ENCODE measurements at places on chromosomes 5 and 9.
A peak's percentile ranks its signal among the peaks of the same experiment; 100 is the strongest.

GRCh38 chr5:135999406-136000139 lies 29.2 kb upstream of the TGFBI start:
- DNase-seq = no peak

- no peak for DNase-seq
Observed at GRCh38 chr9:87844506-87844905, 38.2 kb upstream of the SPATA31E1 start.

DNA sequence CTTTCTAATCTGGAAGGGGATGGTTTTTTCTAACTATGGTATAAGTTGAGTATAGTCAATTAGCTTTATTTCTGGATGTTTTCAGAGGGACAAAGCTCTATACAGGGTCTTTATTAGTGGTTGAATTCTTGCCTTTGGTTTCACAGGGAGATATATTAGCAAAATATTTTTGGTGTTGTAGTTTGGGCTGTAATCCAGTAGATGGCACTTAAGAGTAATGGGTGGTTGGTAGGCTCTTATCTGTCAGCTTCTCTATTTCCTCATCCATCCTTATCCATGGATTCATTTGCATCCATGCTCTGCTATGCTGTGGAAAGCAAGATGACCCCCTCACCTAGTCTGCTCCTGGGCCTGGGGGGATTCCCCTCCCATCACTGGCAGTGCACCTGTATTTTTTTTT lies 363.6 kb upstream of the CYLC2 start:
- DNase-seq = no peak

DNA sequence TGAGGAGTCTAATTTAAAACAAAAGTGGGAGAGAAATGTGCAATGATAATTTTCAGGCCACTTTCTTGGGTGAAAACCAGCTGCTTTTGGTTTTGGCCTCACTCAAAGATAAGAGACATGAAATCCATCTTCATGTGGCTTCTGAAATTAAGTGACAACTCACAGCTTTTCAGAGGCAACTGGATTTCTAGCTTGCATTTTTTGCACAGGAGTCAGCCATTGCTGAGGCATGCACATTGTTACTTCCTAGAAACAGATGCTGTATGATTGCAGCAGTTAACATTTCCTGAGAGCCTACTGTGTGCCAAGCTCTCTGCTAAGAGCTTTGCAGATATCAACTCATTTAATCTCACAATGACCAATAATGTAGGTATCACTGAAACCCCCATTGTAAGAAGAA lies 562.6 kb downstream of the NR2F1-AS1 start:
- DNase-seq = no peak

- DNase-seq = peak; percentile 48
Observed at GRCh38 chr9:114339130-114339908, 9.7 kb downstream of the ORM2 start.

GRCh38 chr9:35044071-35044470 lies 28.4 kb downstream of the VCP start:
- DNase-seq = no peak

- peak; percentile 33 for DNase-seq
Observed at GRCh38 chr5:159412284-159413046, 82.2 kb upstream of the IL12B start.

DNA sequence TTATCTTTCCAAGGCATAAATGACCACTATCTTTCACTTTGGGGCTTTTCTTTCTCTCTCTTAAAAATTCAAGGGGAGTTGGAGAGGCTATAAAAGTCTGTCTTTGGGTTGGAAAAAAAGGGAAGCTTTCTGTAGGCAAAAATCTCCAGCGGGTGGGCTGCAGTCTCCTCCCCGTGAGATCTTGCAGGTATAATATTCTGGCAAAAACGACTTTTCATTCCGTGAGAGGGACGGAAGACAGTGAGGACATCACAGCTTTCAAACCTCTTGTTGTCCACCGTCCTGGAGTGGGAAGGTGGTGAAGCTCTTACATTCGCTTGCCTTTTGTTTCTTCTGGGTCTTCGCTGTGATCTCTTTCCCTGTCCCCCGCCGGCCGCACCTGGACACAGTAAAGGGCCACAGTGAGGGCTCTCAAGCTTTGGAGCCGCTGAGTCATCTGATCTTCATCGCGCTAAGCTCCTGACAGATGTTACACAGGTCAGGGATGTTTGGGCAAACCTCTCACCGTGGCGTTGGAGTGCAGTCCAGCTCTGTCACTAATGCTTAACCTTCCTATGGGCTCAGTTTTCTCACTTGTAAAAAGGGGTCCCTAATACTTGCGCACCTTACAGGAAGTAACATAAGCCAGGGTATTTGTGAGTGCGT lies 61.9 kb upstream of the MEGF10 start:
- DNase-seq = no peak

DNA sequence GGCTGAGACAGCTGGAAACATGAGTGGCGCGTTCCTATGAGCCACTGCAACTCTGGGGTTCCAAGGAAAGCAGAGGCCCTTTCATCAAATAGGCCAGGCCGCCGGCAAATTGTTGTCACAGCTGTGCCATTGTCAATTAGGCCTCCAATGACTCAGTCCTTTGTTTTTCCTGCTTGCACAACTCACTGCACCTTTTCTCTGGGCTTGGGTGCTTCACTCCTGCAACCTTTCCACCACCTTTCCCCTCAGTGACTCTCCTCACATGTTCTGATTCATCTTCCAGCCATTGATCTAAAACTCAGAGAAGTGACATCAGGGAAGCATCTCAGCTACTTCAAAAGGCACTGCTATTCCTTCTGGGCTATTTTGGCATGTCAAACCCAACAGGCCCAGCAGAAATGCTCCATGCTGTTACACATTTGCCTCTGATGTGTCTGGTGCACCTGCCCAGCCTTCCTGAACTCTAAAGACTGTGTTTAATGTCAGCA lies 653.7 kb downstream of the NR2F1-AS1 start:
- DNase-seq = no peak

- no peak for DNase-seq
Observed at GRCh38 chr5:164627021-164627420, 1121.6 kb downstream of the MAT2B start.

GRCh38 chr5:82851471-82851870 lies 225.7 kb downstream of the TMEM167A start:
- DNase-seq = no peak

DNA sequence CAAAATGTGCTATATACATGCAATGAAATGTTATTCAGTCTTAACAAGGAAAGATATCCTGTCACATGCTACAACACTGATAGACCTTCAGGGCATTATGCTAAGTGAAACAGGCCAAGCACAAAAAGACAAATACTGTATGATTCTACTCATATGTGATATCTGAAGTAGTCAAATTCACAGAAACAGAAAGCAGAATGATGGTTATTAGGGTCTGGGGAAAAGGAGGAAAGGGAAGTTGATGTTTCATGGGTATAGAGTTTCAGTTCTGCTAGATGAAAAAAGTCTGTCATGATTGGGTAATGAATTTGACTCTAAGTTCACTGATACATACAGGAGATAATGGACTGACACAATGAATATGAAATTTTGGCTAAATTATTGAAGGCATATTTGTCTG lies 11.2 kb upstream of the RIC1 start:
- DNase-seq = no peak

DNA sequence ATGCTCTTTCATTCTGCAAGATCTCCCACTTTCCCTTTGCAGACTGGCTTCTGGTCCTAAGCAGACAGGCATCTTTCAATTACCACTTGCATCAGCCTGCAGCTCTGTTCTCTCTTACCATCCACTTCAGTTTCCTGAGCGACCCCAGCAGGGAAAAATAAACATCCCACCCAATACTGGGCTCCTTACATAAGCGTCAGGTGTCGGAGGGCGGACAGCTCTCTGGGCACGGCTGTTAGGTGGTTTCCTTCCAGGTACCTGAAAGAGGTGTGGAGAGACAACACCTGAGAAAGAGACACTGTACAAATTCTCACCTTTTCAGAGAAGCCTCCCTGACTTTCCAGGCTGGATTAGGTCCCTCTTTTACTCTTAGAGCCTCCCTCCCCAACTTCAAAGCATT lies 145.1 kb upstream of the PANK3 start:
- DNase-seq = no peak

DNA sequence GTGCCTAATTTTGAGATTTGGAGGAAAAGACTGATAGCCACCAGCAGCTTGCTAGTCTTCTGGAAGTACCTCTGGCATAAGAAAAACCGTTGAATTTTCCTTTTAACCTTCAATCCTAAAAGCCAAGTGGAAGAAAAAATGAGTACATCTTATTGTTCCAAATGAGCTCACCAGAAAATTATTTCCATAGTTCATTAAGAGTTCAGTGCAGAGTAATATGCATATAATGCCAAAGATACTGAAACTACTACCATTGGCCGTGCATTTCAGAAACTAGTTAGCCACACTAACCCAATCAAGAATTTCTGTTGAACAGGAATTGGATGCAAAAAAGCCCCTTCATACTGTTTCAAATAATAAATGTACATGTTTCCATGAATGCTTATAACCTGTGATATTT lies 607.9 kb downstream of the KCTD16 start:
- DNase-seq = no peak

DNA sequence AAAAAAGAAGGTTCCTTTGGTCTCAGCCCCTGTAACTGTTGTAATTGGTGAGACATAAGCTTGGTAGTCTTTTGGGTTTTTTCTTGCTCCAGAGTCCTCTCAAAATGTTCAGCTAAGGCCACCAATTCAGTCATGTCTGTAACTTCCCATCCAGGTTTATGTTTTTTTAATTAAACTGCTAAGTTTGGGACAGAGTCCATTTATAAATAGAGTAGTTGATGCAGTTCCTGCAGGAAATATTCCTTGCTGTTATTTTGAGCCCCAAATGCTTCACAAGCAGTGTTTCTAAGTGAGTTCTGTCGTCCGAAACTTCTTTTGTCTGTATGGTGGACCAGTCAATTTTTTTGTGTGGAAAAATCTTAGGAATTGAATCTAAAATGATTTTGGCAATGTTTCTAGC lies 155.0 kb downstream of the AOPEP start:
- no peak for DNase-seq

DNA sequence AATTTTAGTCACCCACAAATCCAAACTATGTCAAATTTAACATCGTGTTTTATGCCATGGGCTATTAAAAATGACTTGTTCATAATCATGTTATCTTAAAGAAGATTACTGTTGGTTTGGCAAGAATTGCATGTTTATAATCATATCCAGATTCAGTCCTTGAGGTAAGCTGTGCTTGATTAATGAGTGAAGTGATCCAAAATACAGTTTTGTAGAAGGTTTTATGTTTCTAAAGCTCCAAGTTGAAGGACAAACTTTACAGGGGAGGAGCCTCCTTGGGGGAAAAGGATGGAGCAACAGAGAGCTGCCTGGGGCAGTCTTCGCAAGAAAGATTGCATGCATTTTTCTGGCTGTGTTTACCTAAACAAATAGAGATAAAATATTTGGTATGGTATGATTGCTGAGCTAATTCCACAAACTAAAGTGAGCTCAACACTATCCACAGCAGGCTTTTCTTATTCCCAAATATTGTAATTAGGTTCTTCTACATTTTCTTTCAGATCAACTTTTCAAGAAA lies 189.5 kb upstream of the TYRP1 start:
- DNase-seq = no peak

DNA sequence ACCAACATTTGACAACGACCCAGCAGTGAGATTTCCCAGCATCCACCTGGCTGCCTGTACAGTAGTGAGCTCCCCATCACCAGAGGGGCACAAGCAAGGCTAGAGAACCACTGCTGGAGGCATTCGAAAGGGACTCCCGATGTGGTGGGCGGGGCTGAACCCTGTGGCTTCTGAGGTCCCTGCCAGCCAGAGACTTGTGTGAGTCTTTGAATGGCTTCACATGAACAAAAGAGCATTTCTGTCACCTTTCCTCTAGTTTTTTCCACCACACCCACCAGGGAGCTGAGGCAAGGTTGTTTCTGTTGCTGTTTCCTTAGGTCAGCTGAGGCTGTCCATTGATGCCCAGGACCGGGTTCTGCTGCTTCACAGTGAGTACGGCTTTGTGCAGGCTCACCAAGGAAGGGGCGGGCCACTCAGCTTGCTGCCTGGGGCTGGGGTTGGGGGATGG lies 15.7 kb downstream of the RGS3 start:
- DNase-seq = no peak

GRCh38 chr5:74355041-74355824 lies 285.3 kb downstream of the ENC1 start:
- no peak for DNase-seq

GRCh38 chr5:124551939-124552279 lies 194.5 kb downstream of the ZNF608 start:
- no peak for DNase-seq

GRCh38 chr5:114419959-114420358 lies 58.1 kb downstream of the KCNN2 start:
- no peak for DNase-seq

GRCh38 chr5:639253-639530 lies 27.1 kb downstream of the CEP72 start:
- no peak for DNase-seq

- DNase-seq = no peak
Observed at GRCh38 chr9:71431931-71432330, 310.5 kb upstream of the TRPM3 start.

DNA sequence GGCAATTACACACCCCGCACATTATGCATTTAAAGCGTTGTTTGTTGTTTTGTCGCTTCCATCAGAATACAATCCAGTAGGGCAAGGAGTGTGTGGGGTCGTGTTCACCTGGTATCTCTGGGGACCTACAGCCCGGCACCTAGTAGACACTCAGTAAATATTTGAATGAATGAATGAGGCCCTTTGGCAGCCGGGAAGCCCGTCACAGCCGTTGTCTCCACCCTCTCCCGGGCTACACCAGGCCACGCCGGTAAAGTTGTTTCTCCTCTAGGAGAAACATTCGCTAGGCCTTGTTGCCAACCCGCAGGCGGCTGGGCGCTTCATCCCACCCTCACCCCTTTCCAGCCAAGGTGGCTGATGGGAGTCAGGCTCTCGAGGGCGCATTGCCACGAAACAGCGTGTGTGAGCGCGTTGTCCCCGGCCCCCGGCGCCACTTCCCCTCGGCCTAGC lies 876 bp upstream of the JAK2 start:
- no peak for DNase-seq

GRCh38 chr5:116424258-116424615 lies 150.4 kb downstream of the SEMA6A start:
- no peak for DNase-seq

- no peak for DNase-seq
Observed at GRCh38 chr5:174108745-174109144, 63.2 kb downstream of the NSG2 start.

GRCh38 chr9:131030239-131031004 lies 21.4 kb downstream of the LAMC3 start:
- no peak for DNase-seq

Measured in activated T-cell treated with anti-CD3 and anti-CD28 coated beads for 1 hour (primary cell).